K562 (cell line): ENCODE measurements at places on chromosomes 2 and 18. TPM values are rescaled to one million over a fixed set of nuclear protein-coding genes. Genes with fewer than 3 reads are reported as not detected.

- no peak overlapping the region for H3K4me3 ChIP-seq
- no peak overlapping the region for H3K27ac ChIP-seq
- no peaks in the 10 kb centered on the region for H3K36me3 ChIP-seq
- no peaks in the 10 kb centered on the region for H3K27me3 ChIP-seq
- no peak for DNase-seq
Measured at GRCh38 chr2:236117401-236117800, 50.8 kb downstream of the GBX2 start.

TMEM200C gene
- total RNA-seq, result 0.04 TPM in 1 of 2 replicates, not detected in the other

PARD3B gene
- total RNA-seq, result 2.7 and 3.0 TPM in 2 replicates

GRCh38 chr2:239577935-239578334 lies 177.1 kb upstream of the HDAC4 start:
- no peaks in the 10 kb centered on the region for H3K36me3 ChIP-seq
- DNase-seq, result no peak
- no peak overlapping the region for H3K27ac ChIP-seq
- H3K27me3 ChIP-seq, result peaks cover 62% of the 10 kb centered on the region
- H3K4me3 ChIP-seq, result no peak overlapping the region
- H3K4me1 ChIP-seq, result no peaks in the 10 kb centered on the region

DNA sequence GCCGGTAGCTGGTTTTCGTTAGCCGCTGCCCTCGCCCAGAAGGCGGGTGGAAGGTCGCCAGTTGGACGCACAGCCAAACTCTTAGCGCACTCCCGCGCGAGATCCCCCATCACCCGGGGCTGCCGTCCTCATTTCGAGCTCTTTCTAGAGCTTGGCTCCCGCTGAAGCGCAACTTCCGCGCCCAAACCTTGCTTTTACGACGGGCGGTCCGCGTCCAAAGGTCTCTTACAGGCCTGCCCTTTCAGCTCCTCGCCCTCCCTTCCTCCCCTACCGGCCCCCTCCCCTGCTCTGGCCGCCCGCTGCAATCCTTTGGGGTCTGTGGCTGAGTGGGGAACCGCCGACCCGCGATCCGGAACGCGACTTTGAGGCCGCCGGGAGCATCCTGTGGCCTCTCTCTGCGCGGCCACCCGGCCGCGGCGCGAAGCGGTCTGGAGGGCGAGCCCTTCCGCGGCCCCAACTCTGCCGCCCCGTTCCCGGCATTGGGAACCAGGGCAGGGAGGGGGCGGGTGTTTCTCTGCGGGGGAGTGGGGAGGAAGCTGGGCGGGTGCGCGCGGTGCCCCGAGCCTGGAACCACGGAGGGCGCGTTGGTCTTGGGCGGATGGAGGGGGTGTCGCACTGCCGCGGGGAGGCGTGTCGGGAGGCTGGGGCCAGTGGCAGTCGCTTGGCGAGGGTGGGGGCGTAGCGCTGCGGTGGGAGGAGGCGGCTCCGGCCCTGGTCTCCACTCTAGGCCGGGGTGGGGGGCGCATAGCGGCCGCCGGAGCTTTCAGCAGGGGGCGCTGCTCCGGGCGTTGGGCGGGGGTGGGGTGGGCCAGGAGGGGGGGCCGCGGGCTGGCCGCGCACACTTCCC lies at the start of gene GDF7:
GDF7 (plus strand) TSS at position 841 of the 847 bp plus-strand sequence. CDS start 96 bp downstream, outside the sequence.
- no peaks in the 10 kb centered on the region for H3K36me3 ChIP-seq
- H3K27ac ChIP-seq, result no peak within 1 kb of the TSS
- peaks cover 29% of the 10 kb centered on the region; the same call in 2 of the 3 replicates for H3K27me3 ChIP-seq

DNA sequence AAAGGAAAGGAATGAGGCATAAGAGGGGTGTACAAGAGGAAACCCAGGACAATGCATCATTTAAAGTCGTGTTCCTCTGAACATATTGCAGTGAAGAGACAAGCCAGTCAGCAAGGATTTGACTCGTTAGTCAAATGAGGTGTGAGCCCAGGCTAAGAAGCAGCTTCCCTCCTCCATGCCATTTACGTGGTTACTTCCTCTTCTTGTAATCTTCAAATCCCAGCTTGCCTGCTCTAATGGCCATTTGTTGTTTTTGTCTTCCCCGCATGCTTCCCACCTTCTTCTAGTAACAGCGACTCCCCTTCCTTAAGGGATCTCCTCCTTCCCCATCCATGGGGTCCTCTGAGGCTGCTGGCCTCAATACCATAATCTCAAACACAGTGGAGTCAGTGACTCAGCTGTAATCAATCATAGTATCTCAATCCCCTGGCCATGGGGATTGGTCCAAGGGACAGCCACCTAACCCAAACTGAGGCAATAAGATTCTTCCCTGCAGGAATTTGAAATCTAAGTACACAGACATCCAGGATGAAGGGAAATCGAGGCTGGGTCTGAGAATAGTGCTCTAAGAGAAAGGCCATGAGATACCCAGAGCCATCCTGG lies 37.6 kb downstream of the SLC14A1 start:
- DNase-seq, result peak; percentile 18
- no peak overlapping the region for H3K27ac ChIP-seq
- no peak overlapping the region for H3K4me3 ChIP-seq
- no peaks in the 10 kb centered on the region for H3K27me3 ChIP-seq

GRCh38 chr2:217071416-217071815 lies 211.6 kb upstream of the TNP1 start:
- no peaks in the 10 kb centered on the region for H3K27me3 ChIP-seq
- H3K36me3 ChIP-seq, result no peaks in the 10 kb centered on the region
- H3K4me1 ChIP-seq, result peaks cover 10% of the 10 kb centered on the region; the same call in 2 of the 3 replicates
- no peak overlapping the region for H3K4me3 ChIP-seq

DNA sequence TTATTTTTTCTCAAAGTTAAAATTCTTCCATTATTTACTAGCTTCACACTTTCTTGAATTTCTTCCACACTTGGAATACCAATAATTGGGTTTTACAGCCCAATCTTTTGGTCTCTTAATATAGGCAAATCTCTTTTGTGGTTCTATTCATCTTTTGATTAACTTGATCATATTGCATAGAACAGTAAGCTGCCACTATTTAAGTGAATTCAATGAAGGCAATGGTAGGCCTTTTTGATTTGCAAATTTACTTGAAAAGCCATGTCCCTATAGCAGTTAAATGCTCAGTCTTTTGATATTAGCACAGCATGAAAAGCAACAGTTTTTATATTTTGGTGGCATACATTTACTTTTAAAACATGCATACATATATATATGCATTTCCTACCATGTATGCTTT lies 20.2 kb upstream of the DYNC1I2 start:
- H3K36me3 ChIP-seq, result no peaks in the 10 kb centered on the region
- H3K4me1 ChIP-seq, result no peaks in the 10 kb centered on the region
- peaks cover 19% of the 10 kb centered on the region for H3K27me3 ChIP-seq

GRCh38 chr18:21134895-21135294 lies 23.3 kb upstream of the ROCK1 start:
- DNase-seq, result no peak
- H3K4me1 ChIP-seq, result no peaks in the 10 kb centered on the region; the same call in 1 of the 2 replicates
- H3K4me3 ChIP-seq, result no peak overlapping the region
- no peak overlapping the region for H3K27ac ChIP-seq
- no peaks in the 10 kb centered on the region for H3K36me3 ChIP-seq
- no peaks in the 10 kb centered on the region; the same call in 1 of the 2 replicates for H3K27me3 ChIP-seq

FAM210A gene
- 24.4 and 24.9 TPM in 2 replicates for total RNA-seq

GRCh38 chr2:77604953-77605929 lies 83.1 kb upstream of the LRRTM4 start:
- H3K27me3 ChIP-seq, result no peaks in the 10 kb centered on the region
- no peaks in the 10 kb centered on the region for H3K4me1 ChIP-seq
- H3K36me3 ChIP-seq, result no peaks in the 10 kb centered on the region
- H3K4me3 ChIP-seq, result no peak overlapping the region
- DNase-seq, result no peak
- H3K27ac ChIP-seq, result no peak overlapping the region

GRCh38 chr2:65037178-65037577 lies 19.0 kb upstream of the CEP68 start:
- H3K4me3 ChIP-seq, result no peak overlapping the region
- no peaks in the 10 kb centered on the region for H3K27me3 ChIP-seq
- DNase-seq, result no peak
- H3K36me3 ChIP-seq, result no peaks in the 10 kb centered on the region; the same call in 2 of the 3 replicates
- peaks cover 6% of the 10 kb centered on the region; the same call in 1 of the 2 replicates for H3K4me1 ChIP-seq

ACMSD gene
- not detected in 2 replicates for total RNA-seq

DNA sequence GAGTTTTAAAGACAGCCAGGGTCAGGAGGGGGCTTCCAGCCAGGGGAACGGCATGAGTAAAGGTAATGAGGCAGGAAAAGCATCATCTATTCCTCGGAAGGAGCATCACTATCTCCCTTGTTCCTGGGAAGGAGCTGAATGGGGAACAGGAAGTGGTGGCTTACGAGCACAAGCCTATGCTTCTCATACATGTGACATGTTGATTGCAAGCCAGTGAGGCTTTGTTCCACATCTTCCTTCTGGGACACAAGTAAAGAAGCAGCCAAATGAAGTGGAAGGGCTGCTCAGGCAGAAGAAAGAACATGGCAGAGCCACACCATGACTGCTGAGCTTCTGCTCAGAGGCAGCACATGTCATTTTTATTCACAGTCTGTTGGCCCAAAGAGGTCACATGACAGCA lies 15.1 kb upstream of the LMAN1 start:
- H3K36me3 ChIP-seq, result no peaks in the 10 kb centered on the region
- H3K27ac ChIP-seq, result no peak overlapping the region
- no peaks in the 10 kb centered on the region for H3K4me1 ChIP-seq
- peaks cover 12% of the 10 kb centered on the region; the same call in 1 of the 2 replicates for H3K27me3 ChIP-seq

GRCh38 chr18:33440060-33441043 lies at the start of gene CCDC178:
CCDC178 (minus strand) TSS chr18:33440721; CDS start chr18:33412088, 28,633 bp downstream.
- H3K36me3 ChIP-seq, result no peaks in the 10 kb centered on the region
- DNase-seq, result peak; percentile 19
- H3K27me3 ChIP-seq, result no peaks in the 10 kb centered on the region
- no peaks in the 10 kb centered on the region for H3K4me1 ChIP-seq

REG3A gene
- total RNA-seq, result 0.31 TPM in 1 of 2 replicates, not detected in the other

- H3K4me3 ChIP-seq, result no peak overlapping the region
- DNase-seq, result peak; percentile 46
Measured at GRCh38 chr2:100197631-100198153, 55.3 kb upstream of the AFF3 start.

THOC1 gene
- 66.3 and 71.1 TPM in 2 replicates for total RNA-seq

DNA sequence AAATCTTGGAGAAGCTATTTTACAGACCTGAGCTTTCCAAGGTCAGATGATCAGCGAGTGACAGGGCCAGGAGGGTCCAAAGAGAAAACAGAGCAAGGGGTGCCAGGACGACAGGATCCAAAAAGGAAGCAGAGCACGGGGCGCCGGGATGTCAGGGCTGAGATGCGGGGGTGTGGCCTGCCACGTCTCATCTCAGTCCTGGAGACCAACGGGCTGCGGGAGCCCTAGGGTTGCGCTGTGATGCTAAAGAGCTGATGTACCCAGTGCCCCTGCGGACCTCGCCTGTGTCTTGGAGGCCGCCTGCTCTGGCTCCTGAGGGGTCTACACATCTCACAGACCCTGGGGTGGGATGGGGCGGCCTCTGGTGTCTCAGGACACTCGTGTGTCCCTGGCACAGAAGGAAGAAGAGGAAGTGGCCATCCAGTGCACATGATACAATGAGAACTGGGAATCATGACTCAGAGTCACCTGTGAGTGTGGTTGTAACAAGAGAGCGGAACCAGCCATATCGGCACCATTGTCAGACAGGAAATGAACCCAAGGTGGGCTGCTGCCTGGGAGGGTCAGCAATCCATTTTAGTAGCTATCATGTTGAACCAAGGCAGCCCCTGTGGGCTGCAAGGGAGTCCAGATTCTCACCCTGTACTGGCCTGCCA lies 97.8 kb downstream of the MYT1L start:
- H3K4me3 ChIP-seq, result no peak overlapping the region
- no peak for DNase-seq
- no peak overlapping the region for H3K27ac ChIP-seq
- H3K4me1 ChIP-seq, result no peaks in the 10 kb centered on the region

NDUFV2 gene
- 302 and 312 TPM in 2 replicates for total RNA-seq

CYP27C1 gene
- not detected in 2 replicates for total RNA-seq

DNA sequence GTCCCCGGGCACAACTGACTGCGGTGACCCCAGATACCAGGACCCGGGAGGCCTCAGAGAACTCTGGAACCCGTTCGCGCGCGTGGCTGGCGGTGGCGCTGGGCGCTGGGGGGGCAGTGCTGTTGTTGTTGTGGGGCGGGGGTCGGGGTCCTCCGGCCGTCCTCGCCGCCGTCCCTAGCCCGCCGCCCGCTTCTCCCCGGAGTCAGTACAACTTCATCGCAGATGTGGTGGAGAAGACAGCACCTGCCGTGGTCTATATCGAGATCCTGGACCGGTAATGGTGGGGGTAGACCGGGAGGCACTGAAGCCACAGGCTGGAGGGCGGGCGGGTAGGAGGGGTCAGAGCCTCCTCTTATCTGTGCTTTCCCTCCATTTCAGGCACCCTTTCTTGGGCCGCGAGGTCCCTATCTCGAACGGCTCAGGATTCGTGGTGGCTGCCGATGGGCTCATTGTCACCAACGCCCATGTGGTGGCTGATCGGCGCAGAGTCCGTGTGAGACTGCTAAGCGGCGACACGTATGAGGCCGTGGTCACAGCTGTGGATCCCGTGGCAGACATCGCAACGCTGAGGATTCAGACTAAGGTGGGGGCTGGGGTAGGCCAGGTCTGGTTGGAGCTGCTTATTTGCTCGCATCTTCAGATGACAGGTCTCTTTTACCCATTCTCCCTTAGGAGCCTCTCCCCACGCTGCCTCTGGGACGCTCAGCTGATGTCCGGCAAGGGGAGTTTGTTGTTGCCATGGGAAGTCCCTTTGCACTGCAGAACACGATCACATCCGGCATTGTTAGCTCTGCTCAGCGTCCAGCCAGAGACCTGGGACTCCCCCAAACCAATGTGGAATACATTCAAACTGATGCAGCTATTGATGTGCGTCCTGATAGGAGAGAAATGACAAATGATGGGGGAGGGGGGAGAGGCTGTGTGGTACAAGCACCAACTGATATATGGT lies 780 bp downstream of the HTRA2 start:
- H3K36me3 ChIP-seq, result peaks cover 65% of the 10 kb centered on the region
- peak; percentile 96 for DNase-seq
- peak overlapping the region; percentile 84 for H3K27ac ChIP-seq
- peak overlapping the region; percentile 96 for H3K4me3 ChIP-seq

POTEI gene
- 3.7 and 3.9 TPM in 2 replicates for total RNA-seq

MPPE1 gene
- 14.2 and 17.4 TPM in 2 replicates for total RNA-seq

GRCh38 chr2:231671270-231672050 lies 36.9 kb upstream of the PTMA start:
- DNase-seq, result no peak
- H3K36me3 ChIP-seq, result no peaks in the 10 kb centered on the region
- H3K27me3 ChIP-seq, result no peaks in the 10 kb centered on the region
- 0 out of 3 replicates have a peak overlapping the region, but pooled peaks have one; percentile 30 for H3K27ac ChIP-seq
